ENCODE measurements at places on chromosomes 16 and 17.

DNA sequence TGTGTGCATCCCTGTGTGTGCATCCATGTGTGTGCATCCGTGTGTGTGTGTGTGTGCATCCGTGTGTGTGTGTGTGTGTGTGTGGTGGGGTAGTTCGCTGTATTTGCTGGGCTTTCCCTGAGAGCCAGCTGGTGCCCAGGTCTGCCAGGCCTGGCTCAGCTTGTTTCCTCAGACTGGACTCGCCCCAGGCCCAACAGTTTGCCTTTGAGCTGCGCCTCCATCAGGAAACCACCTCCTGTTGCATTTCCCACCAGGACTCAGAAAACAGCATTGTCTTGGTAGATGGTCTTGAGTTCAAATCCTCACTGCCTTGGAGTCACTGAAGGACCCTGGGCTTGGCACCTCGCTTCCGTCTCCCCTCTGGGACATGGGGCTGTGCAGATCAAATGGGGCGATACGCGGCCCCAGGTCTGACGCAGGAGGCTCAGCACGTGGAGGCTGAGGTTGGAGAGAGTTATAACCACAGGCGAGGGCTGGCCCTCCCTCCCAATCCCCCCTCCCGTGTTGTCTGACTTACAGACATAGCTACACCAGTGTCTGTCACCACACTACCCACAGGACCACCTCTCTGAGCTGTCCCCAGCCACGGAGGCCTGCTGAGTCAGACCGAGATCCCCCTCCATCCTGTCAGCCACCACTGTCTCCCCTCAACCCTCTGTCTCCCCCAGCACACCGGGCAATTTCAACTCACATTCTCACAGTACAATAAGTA lies 4.7 kb downstream of the ITGAE start:
- DNase-seq = no peak

DNA sequence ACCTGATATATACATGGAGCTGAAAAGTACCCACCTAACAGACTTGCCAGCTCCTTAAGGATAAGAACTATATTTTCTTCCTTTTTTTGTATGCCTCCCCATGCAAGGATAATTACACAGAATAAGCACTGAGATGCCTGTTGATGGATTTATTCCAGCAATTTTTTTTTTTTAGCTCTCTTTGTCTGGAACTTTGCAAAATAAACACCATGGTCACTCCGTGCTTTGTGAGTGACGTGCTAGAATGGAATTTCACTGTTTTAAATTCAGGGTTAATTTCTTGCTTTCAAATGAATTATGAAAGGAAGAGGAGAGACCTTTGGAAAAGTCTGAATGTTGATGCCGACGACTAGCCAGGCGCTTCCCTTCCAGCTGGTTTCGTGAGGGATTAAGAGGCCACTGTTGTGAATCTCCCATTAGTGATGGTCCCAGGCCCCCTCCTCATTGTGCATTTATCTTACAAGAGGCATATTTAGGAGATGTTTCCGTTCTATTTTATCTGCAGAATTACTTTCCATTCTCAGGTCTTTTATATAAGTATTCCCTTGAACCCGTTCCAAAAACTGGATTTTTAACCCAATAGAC lies 529.1 kb downstream of the WWOX start:
- DNase-seq = no peak

DNA sequence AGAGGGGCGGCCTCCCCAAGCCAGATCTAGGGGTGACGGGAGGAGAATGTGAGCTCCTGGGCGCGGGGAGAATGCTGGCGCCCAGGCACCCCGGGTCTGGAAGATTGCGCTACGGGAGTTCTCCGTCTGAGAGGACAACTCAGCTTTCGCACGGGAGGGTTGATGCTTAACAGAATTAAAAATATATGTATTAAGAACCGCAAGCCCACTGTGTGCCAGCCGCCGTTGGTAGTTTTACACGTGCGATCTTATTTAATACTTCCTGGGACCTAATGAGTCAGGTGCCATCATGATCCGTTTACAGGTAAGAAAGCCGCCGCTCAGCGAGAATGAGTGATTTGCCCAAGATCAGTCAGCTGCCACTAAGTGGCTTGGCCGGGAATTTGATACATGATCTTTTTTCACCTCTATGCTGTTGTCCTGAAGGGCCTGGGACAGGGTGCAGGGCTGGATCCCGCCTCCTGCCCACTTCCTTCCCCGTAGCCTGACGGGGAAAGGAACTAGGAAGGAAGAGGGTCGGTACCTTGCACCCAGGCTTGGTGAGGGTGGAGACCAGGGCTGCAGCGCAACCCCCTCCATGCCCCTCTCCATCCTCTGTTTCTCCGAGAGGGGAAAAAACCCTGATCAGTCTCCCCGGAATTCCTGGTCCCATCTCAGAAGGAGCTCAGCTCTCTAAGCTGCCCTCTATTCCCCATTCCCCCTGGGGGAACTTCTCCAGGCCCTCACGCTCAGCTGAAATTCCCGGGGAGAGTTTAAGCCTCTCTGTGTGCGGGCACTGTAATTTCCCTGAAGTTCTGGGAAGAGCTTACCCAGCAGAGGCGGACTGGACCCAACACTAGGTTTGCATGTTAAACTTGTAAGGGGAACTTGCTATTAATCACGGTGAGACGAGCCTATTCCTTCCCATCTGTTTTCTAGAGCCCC lies 983 bp downstream of the VAT1L start:
- peak; percentile 9 for DNase-seq

- DNase-seq = no peak
These were observed 21.7 kb upstream of the GOSR2 start for GRCh38 chr17:46901291-46901690.

DNA sequence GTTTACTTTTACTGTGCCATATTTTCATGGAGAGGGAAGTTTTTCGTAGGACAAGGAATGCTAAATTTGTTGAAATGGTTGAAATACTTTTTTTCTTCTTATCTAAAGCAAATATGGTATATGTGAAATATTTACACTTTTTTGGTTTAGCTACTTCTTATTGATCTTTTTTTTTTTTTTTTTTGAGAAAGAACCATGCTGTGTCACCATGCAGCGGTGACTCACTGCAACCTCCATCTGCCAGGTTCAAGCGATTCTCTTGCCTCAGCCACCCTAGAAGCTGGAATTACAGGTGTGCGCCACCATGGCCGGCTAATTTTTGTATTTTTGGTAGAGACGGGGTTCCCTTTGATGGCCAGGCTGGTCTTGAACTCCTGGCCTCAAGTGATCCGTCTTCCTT lies 100.5 kb downstream of the FTO start:
- DNase-seq = no peak

DNA sequence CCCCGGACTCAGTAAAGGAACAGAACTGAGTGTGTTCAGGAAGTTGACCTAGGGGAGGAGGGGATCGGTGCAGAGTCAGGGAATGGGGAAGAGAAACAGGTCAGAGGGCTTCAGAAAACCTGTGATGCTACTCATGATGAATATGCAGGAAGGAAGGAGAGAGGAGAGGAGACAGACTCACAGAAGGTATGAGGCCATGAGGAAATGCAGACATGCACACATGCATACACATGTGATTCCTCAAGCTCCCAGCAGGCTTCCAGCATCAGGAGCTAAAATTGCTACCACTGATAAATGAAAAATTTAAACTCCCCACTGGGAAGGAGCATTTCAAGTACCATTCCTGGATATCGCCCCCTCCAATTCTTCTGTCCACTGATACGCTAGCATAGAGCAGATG lies 262.6 kb downstream of the SLC39A11 start:
- DNase-seq = no peak

GRCh38 chr16:391885-392335 lies 5.1 kb upstream of the NME4 start:
- no peak for DNase-seq

DNA sequence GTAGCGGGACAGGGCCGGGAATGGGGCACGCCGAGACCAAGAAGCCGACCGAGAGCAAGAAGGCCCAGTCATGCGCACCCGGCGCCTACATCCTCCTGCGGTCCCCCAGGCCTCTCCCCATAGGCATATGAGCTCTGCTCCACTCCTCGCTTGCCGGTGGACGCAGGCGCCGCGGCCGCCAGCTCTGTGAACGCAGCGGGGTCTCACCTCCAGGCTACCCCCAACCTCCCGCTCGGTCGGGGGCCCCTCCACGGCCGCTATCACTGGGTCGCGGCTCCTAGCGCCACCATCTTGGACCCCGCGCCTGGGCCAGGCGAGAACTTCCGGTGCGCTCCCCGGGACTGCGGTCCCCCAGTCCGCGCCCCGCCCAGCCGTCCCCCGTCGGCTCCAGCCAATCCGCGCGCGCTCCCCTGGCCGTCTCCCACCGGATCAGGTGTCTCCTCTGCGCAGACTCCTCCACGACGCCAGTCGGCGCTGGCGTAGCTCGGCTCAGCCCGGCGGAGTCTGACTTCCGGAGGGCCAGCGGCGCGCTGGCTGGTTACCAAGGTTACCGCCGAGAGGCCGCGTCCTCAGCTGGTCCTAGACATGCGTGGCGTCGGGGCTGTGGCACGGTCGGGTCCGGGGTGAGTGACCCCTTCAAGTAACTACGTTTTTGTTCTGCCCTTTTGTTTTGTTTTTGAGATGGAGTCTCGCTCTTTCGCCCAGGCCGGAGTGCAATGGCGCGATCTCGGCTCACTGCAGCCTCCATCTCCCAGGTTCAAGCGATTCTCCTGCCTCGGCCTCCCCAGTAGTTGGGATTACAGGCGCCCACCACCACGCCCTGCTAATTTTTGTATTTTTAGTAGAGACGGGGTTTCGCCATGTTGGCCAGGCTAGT lies at the start of gene ZNF594:
ZNF594 (minus strand) TSS at position 328 of the 877 bp plus-strand sequence. CDS start 7,612 bp downstream, outside the sequence.
- DNase-seq = peak; percentile 96

DNA sequence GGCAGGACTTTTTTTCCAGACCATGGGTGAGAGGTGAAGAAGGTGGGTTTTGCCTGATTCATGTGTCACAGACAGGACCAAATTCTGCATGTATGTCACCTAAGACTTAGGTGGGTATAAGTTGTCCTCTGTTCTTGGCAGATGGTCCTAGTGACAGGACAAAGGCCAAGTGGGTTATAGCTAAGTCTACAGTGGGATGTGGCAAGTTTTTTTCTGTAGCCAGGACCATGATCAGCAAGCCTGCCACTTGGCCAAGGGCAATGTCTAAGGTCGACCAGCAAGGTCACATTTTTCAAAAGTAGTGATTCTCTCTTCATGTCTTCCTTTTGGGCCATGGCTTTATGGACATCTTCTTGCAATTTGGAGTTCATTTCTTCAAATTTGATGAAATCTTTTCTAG lies 20.2 kb downstream of the ZNF267 start:
- DNase-seq = no peak

GRCh38 chr17:57289613-57290012 lies 33.3 kb downstream of the MSI2 start:
- DNase-seq = no peak

GRCh38 chr16:27291722-27292240 lies 22.0 kb upstream of the IL4R start:
- no peak for DNase-seq
